ENCODE measurements at places on chromosomes 11 and 22.
A peak's percentile ranks its signal among the peaks of the same experiment; 100 is the strongest.

DNA sequence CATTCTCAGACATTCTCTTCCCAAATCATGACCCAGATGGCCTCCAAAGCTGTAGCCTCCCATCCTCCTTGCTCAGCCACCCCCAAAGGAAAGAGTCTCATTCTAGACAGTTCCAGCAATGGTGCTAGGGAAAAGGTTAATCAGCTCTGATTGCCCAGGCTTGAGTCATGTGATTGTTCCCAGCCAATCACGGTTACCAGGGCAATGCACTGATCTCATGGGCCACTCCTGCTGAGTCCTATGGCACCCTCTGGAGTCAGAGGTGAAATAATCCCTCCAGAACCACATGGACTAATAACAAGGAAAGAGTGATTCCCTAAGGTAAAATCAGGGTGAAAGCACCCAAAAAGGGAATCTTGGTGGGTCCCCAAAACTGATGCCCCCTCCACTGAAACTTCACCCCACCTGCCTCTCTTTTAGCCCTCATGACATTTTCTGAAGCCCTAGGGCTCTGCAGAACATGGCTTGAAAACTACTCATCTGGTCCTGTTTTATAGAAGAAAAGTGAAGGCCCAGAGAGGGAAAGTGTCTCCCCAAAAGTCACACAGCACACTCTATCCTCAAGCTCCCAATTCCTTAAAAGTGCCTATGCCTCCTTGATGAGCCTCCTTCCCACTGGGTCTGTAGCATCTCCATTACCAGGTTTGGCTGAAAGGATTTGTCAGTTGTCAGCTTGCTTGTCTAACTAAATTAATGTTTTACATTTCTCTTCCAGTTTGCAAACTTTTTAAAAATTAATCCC lies 203.7 kb downstream of the MN1 start:
- H3K4me1 ChIP-seq, result no peaks in the 10 kb centered on the region
- H3K27me3 ChIP-seq, result no peaks in the 10 kb centered on the region
- DNase-seq, result peak; percentile 40
- no peak overlapping the region for H3K4me3 ChIP-seq
- H3K36me3 ChIP-seq, result no peaks in the 10 kb centered on the region

DNA sequence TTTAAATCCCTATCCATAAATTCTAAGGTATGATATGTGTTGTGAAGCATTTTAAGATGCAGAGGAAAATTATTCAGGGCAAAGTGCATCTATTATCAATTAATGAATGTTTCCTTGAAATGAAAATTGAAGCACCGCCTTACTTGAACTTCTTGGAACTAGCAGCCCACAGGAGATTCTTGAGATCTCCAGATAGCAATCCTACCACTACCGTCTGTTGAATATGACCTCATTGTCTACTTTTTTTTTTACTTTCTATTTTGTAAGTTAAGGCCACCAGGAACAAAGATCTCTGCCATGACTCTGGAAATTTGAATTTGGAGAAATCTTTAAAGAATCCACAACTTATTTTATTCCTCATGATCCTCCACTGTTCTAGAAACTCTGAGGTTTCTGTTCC lies 808.7 kb downstream of the KCNA4 start:
- no peaks in the 10 kb centered on the region for H3K27me3 ChIP-seq
- no peak overlapping the region for H3K4me3 ChIP-seq
- H3K27ac ChIP-seq, result no peak overlapping the region

- no peak overlapping the region for H3K4me3 ChIP-seq
- H3K27ac ChIP-seq, result no peak overlapping the region
- no peaks in the 10 kb centered on the region for H3K27me3 ChIP-seq
- no peaks in the 10 kb centered on the region for H3K4me1 ChIP-seq
These were observed 32.2 kb upstream of the DEPDC7 start for GRCh38 chr11:32983506-32983905.

- H3K27ac ChIP-seq, result no peak overlapping the region
These were observed 6.3 kb upstream of the IGLL5 start for GRCh38 chr22:22881116-22882000.

DNA sequence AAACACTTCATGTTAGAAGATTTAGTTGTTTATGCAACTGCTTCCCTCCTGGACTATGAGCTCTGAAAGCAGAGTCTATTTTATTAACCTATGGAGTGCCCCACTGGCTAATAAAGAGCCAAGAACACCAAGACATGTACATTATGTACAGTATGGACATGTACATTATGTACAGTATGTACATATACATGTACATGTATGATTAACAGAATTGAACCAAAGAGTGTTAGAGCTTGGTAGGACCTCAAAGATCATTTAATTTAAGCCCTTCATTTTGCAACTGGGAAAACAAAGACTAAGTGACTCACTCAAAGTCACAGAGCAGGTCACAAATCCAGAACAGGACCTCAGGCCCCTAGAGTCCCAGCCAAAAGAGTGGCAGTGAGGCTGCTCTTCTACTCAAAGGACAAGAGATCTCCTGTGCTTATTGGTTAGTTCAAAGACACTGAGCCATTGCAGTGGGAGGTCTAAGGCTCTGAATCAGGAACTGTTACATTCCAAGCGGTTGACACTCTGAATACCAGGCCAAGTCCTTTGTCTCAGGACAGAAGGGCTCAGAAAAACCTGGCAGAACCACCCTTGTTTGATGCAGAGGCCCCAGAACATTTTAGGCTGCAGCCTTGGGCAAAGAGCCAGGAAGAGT lies 103.8 kb downstream of the FAM168A start:
- no peaks in the 10 kb centered on the region for H3K36me3 ChIP-seq
- DNase-seq, result peak; percentile 81
- H3K4me3 ChIP-seq, result no peak overlapping the region
- 0 out of 2 replicates have a peak overlapping the region, but pooled peaks have one; percentile 31 for H3K27ac ChIP-seq
- H3K27me3 ChIP-seq, result no peaks in the 10 kb centered on the region

GRCh38 chr22:41471568-41471967 lies 2.7 kb downstream of the ACO2 start:
- H3K27me3 ChIP-seq, result no peaks in the 10 kb centered on the region
- H3K4me1 ChIP-seq, result peaks cover 25% of the 10 kb centered on the region
- H3K4me3 ChIP-seq, result no peak overlapping the region

DNA sequence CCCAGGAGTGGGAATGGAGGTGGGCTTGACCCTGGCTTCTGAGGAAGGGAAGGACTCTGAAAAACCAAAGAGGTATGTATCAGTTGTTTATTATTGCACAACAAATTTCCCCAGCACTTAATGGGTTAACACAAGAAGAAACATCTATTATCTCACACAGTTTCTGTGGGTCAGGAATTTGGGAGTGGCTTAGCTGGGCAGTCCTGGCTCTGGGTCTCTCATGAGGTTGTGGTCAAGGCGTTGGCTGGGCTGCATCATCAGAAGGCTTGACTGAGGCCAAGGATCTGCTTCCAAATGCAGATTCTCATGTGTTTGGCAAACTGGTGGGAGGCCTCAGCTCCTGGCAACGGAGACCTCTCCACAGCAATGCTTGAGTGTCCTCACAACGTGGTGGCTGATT lies 17.5 kb upstream of the SMIM38 start:
- peak overlapping the region; percentile 73 for H3K27ac ChIP-seq
- no peak overlapping the region for H3K4me3 ChIP-seq
- peaks cover 28% of the 10 kb centered on the region for H3K4me1 ChIP-seq

DNA sequence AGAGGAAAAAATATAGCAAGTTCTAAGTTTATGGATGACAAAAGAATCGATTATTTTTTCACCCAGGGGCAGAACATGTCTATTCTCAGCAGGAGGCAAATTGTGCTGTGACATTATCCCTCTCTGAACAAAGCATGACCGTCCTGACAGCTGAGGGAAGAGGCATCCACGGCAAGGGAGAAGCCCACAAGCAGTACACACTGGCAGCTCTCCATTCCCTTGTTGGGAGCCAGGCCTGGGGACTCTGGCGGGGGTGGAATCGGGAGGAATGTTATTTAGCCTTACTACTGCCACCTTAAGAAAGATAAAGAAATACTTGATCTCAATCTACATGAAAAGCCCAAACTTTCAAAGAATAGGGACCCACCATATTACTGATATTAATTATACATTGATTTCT lies 3.4 kb downstream of the KIRREL3 start:
- H3K27me3 ChIP-seq, result peaks cover 60% of the 10 kb centered on the region
- H3K36me3 ChIP-seq, result no peaks in the 10 kb centered on the region
- H3K4me3 ChIP-seq, result no peak overlapping the region
- H3K4me1 ChIP-seq, result no peaks in the 10 kb centered on the region
- no peak overlapping the region for H3K27ac ChIP-seq

DNA sequence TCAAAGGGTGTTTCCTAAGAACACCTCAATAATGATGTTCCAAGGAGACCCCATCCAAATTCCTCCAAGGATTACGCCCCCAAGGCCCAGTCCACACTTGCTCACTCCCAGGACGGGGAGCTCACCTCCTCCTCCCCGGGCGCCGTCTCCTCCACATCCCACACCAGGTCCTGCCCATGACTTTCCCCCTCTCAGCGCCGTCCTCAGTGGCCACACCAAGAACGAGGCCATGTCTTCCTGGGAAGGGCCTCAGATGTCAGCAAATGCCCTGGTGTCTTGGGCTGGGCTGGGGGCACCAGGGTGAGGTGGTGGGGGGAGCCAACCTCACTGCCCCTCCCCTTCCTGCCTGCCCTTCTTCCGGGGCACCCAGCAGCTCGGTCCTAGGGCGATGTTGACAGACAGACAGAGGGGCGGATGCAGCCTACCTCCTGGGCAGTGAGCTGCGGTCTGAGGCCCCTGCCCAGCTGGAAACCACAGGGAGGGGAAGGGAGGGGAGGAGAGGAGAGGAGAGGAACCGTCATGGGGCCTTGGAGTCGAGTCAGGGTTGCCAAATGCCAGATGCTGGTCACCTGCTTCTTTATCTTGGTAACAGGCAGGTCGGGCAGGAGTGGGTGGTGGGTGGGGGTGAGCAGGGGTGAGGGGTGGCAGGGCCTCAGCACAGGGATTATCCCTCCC lies at the start of the genes C11orf21 and TSPAN32:
C11orf21 (minus strand) TSS at position 288 of the 675 bp plus-strand sequence; CDS start at position 178, 110 bp downstream.
TSPAN32 (plus strand) TSS at position 383 of the 675 bp plus-strand sequence; CDS start at position 520, 137 bp downstream.
- no peaks in the 10 kb centered on the region for H3K27me3 ChIP-seq
- H3K4me3 ChIP-seq, result no peak within 1 kb of the TSS
- no peaks in the 10 kb centered on the region for H3K4me1 ChIP-seq
- no peak within 1 kb of the TSS for H3K27ac ChIP-seq

DNA sequence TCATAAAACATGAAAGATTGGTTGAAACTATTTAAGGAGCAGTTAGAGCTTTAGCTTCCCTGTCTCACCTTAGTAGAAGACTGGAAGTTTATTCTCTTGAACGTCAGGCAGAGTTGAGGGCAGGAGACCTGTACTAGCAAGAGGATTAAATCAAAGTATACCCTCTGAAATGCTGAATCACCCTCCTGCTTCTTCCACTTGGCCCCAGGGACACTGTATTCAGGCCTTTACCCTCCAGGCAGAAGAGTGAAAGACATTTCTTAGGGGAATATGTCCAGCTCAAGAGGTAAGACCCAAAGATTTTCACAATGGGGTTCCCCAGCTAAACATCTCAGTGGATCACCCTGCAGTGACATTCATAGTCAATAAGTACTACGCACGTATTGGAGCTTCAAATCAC lies 11.9 kb downstream of the APOA4 start:
- H3K36me3 ChIP-seq, result no peaks in the 10 kb centered on the region
- DNase-seq, result no peak
- H3K27ac ChIP-seq, result no peak overlapping the region
- no peaks in the 10 kb centered on the region for H3K27me3 ChIP-seq

Measured in PC-9 (cell line).